Memory B cell (primary cell): ENCODE measurements at places on chromosomes 6 and 20.

DNA sequence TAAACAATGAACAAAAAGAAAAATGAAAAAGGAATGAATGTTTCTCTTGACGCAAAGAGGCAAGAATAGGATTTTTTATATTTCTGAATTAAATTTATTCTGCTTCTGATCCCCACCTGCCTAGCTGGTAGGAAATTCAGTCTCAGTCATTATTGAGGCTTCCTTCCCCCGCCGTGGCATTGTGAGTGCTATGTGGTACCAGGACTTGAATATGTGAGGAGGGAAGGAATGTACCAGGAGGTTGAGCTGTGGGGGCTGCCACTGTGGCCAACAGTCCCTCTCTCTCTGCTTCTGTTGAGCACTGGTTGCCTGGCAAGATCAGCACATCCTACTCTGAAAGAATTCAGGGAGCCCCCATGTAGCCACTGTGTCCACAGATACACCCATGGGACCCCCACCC, 368.1 kb upstream of the JARID2 start:
- DNase-seq: no peak

DNA sequence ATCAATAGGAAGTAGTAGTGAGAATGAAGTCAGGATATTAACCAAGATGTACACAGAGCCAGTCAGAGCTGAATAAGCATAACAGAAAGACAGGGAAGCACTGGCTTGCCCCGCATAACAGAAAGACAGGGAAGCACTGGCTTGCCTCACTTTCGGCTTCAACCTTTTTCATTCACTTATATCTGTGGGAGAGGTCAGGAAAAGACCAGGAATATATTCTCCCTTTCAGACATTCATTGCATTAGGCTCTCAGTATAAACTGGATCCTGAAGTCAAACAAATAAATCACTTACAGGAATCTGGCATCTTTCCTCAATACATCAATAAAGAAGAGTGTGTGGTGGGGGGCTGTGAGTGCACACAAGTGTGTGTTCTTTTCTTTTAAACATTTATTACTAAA, 437.6 kb downstream of the C6orf118 start:
- no peak for DNase-seq

GRCh38 chr6:51261691-51262090, 443.0 kb downstream of the TFAP2B start:
- DNase-seq: no peak

DNA sequence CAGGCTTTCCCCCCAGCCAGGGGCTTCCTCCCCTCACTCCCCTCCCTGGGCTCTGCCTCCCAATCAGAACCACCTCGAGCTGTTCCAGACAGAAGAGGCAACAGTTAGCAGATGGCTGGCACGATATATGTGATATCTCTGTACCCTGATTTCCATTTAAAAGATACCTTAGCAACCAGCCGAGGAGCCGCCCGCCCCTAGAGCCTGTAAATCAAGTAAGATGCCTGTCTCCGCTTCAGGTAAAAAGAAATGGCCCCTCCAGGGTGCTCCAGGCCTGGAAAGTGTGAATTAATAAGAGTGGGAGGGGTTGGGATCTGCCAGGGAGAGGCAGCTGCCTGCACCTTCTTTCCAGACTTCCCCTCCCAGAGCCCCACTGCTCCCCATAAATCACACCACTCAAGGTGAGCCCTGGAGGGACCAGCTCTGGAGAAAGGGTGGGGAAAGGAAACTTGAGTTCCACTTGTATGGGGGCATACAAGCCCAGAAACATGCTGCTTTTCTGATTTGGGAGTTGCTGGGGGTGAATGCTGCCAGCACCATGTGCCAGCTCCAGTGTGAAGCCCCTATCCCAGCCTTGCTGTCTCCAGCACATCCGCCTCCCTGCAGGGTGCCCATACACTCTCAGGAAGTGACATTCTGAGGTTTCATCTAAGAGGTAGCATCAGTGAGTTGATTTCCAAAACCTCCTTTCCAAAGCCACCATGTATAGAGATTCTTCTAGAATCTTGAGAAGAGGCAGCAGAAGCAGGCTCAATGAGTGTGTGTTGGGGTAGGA, 148.0 kb downstream of the LRFN2 start:
- DNase-seq: no peak

DNA sequence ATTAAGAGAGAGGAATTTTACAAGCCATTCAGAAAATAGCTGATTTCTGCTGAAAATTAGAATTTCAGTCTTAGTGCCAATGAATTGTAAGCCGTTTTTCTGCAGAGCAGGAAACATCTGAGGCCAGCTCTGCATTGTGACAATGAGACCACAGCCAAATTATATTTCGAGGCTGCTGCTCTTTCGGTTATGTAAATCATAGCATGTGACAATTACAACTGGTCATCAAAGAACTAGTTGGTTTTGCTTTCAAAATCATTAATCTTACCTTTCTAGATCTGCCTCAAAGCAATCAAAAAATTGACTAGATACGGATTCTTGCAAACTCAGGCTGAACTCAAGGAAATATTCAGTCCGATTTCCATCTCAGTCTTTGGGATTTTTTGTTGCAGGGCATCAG, 33.4 kb upstream of the INSM1 start:
- no peak for DNase-seq

DNA sequence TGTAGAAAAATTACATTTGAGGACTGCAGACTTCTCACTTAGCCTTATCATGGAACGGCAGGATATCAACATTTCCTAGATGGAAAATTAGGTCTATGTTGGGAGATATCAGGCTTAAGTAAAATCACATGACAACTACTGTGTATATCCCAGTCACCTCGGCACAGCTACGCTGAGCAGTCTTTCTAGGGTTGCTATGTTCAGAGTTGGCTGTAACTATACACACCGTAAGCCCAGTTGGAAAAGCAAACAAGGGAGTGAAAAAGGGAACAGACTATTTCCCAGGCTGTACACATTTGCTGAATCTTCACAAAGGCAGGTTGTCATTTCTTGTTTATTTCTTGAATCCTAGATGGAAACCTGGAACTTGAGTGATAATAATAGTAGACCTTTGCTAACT, 80.7 kb upstream of the PTPRK start:
- no peak for DNase-seq

GRCh38 chr20:59938221-59938620, 1.9 kb downstream of the PPP1R3D start:
- no peak for DNase-seq

GRCh38 chr20:32663335-32664011, 10.3 kb downstream of the C20orf203 start:
- no peak for DNase-seq

DNA sequence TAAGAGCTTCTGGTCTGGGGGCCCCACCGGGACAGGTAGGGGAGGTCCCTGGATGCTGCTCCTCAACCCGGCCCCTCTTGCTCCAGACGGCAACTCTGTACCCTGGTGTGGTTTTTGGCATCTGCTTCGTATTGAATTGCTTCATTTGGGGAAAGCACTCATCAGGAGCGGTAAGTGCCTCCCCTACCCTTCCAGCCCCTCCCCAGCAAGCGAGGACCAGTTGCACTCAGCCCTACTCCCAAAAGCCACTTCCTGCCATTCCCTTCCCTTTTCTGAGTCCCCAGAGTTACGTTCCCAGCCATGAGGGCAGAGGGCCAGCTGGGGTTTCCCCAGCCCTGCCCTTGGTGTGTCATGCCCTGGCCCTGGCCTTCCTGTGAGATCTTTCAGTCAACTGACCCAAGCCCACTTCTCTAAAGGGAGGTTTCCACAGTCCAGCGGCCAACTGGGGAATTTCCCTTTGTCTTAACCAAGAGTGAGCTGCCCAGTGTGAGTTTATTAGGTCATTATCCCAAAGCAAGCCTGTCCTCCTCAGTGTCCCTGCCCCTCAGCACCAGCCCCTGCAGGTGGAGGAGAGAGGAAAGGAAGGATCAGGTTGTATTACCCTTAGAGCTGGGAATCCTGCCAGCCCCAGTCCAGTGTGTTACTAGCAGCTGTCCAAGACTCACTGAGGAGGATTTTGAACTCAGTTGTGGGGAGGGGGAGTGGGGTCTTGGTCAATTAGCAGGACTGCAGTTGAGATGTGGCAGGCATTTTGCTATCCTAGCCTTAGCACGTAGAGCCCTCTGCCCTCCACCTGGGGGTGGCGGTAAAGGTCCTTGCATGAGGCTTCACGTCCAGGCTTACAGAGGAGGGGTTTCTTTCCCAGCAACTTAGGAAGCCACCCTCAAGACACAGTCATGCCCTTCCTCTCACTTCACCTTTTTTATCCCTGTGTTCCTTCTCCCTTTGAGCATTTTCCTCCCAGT, 45.8 kb downstream of the TM9SF4 start:
- DNase-seq: no peak

DNA sequence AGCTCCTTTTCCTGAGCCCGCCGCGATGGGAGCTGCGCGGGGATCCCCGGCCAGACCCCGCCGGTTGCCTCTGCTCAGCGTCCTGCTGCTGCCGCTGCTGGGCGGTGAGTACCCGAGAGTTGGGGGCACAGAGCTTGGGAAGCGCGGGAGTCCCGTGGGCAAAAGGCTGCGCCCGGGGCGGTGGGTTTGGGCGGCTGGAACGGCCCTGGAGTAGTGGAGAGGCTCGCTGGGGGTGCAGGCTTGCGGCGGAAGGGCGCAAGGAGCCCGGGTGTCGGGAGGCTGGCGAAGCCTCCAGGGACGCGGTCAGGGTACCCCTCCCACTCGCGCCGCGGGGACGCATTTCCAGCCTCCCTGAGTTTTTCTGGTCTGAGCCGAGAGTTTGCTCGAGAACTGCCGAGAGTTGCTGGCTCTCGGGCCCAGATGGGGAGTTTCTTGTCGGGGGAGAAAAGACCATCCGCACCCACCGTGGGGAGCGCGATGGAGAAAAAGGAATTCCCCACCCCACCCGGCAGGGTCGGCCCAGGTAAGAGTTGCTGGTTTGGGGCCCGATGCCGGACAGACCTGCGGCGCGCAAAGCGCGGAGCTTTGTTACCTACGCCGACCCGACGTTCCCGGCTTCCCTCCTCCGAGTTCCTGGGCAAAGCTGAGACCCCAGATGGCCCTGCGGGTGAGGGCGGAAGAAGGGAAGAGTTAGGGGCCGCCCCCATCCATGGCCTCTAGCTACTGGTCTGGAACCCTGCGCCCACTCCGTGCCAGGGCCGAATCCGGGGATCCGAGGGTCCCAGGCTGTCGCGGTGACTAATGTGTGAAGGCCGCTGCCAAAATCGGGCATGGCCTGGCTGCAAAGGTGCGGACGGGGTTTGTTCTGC, 584 bp downstream of the PTK7 start:
- no peak for DNase-seq

GRCh38 chr6:161586887-161587286, 313.0 kb upstream of the AGPAT4 start:
- no peak for DNase-seq

GRCh38 chr6:126640921-126641320, 301.0 kb downstream of the CENPW start:
- DNase-seq: no peak

GRCh38 chr6:63307581-63308246, 12.1 kb downstream of the LGSN start:
- DNase-seq: no peak

DNA sequence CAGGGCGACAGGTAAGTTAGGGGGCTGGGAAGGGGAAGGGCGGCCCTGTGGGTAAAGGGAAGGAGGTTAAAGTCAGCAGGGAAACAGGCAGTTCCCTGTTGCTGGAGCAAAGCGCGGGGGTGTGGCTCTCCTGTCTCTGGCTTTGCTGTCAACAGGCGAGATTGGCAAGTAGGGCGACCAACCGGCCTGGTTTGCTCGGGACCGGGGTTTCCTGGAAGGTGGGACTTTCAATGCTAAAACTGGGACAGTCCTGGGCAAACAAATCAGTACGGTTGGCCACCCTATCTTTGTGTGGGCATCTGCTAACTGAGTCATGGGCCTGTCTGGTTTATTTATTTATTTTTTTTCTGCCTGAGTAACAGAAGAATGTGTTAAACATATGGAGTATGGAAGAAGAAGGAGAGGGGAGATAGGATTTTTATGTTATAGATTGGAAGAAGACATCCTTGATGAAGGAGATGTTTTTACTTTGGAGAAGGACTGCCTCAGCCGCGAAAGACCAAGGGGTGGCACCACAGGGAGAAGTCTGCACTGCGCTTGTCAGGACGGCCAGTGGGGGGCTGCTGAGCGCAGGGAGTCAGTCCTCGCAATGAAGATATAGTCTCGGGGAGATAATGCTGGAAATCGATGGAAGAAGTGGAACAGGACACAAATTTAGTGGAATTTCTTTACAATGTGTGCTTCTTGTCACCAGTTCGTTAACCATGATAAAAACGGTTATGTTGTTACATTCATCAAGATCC, 43.4 kb upstream of the ESR1 start:
- peak; percentile 52 for DNase-seq

GRCh38 chr6:114375541-114376192, 32.8 kb upstream of the HS3ST5 start:
- no peak for DNase-seq

DNA sequence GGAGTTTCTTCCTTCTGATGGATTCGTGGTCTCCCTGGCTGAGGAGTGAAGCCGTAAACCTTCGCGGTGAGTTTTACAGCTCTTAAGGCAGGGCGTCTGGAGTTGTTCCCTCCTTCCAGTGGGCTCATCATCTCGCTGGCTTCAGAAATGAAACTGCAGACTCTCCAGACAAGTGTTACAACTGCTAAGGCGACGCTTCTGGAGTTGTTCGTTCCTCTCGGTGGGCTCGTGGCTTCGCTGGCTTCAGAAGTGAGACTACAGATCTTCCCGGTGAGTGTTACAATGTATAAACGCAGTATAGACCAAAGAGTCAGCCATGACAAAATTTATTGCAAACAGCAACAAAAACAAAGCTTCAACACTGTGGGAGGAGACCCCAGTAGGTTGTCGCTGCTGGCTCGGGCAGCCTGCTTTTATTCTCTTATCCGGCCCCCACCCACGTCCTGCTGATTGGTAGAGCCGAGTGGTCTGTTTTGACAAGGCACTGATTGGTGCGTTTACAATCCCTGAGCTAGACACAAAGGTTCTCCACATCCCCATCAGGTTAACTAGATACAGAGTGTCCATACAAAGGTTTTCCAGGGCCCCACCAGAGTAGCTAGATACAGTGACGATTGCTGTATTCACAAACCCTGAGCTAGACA, 113.2 kb downstream of the GPX5 start:
- no peak for DNase-seq

DNA sequence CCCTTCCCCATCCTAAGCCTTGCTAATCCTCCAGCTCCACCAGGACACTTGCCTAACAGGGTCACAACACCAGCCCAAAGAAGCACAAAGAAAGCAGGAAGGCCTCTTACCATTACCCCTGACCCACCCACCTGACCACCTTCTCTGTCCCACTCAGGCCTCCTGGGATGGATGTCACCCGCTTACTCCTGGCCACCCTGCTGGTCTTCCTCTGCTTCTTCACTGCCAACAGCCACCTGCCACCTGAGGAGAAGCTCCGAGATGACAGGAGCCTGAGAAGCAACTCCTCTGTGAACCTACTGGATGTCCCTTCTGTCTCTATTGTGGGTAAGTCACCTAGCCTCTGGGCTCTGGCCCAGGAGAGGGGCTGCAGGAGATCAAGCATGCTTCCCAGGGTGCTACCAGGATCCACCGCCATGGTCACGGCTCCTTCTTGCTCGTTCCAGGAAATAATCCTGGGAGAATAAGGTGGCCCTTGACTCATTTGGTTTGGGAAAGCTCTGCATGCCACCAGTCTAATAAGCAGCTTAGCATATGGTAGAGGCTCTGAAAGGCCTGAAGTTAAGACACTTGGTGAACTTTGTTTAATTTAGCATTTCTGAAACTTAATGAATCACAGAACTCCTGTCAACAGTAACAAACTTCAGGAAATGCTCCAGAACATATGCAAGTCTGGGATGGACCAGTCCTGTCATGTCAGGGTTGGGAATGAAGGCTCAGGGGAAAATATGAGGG, 19.2 kb downstream of the ASIP start:
- no peak for DNase-seq
